Ureter (tissue), 1 donor: ENCODE measurements at places on chromosomes 5 and 9. TPM values are rescaled to one million over a fixed set of nuclear protein-coding genes. Genes with fewer than 3 reads are reported as not detected.
A peak's percentile ranks its signal among the peaks of the same experiment; 100 is the strongest.

DNA sequence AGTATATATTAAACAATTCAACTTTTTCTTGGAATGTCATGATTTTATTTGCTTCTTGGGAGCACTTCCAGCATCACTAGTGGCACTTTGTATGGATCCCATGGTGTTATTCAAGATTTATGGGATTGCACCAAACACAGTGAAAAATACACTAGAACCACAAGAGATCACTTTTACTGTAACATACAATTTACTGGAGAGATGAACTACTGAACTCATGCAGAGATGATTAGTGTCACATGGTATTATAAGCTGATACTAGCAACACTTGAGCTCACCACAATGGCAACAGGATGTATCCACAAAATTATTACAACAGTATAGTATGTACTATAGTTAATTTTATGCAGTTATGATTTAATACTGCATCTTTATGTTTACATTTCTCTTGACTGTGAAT lies 16.3 kb upstream of the SLC36A2 start:
- DNase-seq = no peak

MAP1B gene
- 128 TPM for total RNA-seq

DNA sequence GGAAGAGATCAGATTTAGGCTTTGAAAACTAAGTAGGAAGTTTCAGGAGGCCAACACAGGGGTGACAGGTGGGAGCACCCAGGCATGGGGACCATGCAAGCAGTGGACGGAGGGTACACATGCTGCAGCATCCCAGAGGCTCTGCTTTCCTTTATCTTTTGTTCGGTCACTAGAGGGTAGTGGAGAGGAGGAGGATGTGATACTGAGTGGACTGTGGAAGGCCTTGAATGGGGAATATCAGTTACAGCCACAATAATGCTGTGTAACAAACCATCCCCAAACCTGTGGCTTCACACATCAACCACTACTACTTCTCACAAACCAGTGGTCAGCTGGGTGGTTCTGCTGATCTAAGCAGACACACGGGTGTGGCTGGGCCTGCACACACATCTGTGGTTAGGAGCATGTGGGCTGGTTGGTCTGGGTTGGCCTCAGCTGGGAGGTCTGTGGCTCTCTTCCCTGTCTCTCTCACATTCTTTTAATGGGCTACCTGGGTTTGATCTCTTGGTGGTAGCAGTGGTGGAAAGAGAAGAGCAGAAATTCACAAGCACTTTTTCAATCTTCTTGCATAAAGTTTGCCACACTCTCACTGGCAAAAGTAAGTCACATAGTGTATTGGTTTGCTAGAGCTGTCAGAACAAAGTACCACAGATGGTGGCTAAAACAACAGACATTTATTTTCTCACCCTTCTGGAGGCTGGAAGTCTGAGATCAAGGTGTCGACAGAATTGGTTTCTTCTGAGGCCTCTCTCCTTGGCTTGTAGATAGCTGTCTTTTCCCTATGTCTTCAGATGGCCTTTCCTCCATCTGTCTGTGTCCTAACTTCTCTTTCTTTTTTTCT lies 238.7 kb downstream of the AGTPBP1 start:
- DNase-seq = no peak

DNA sequence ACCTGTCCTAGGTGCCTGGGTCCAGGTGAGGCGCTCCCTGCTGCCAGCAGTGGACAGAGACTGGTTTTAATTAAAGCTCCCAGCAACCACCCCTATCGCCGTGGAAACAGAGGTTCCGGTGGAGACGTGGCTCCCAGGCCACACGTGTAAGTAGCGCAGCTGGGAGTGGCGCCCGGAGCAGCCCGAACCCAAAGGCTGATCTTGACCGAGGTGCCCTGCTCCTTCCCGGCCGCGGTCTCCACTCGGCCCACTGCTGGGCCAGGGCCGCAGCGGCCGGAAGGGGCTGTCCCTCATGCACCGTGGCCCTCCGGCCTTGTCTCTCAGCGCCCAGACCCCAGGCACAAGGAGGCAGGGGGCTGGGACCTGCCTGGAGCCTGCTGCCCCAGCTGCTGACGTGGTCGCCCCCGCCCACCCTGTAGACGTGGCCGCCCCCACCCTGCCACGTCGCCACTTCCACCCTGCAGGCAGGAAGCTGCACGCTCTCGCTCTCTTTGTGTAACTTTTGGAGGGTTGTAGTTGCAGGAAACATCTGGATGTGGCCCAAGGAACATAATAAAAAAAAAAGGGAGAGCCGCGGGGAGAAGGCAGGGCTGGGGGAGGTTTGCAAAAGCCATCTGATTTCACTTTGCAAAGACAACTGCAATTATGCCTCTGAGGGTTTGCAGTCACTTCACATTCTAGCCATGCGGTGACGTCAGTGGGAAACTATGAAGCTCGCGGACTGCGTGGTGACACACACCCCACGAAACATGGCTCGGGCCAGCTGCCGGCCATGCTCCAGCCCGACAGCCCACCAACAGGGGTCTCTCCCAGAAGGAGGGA lies 129.9 kb downstream of the RXRA start:
- peak; percentile 86 for DNase-seq

GRCh38 chr5:140568443-140569063 lies 3.9 kb downstream of the SLC35A4 start:
- no peak for DNase-seq

DNA sequence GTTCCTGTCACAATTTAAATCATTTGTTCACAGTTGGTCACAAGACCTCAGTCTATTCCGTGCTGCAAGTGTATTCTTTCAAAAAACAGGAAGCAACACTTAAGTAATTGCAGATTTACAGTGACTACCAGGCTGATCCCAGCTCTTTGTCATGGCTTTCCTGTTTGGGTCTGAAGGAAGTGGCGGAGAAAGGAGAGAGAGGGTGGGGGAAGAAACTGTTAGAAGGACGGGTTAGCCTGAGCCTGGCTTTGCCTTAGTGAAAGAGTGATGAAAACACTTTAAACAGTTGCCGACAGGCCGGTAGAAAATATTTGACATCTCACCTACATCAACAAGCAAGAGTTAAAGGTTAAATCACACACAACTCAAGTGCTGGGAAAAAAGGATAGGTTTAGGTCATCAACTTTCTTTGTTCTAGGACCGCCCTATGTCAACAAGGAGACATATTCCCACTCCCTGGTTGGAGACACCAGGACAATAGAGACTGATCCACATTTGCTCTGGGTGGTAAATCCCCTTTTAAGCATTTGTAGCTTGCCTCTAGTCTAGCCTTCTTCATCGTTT lies 102.2 kb upstream of the DAB2 start:
- no peak for DNase-seq

DNA sequence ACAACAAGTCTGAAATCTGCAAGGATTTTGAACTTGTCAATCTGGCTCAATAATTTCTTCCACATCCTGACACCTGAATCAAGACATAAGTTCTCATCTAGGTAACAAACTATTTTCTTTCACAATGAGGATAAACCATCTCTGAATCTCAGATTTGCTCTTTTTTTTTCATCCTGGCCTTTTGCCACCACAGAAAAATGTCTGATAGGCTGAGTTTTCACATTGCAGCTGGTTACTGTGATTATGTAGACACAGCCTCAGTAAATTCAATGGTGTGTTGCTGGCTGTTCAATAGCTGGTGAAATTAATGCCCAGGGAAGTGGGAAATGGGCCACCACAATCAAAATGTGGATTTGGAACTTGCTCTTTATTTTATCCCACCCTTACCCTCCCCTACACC lies 2.8 kb upstream of the ADRA1B start:
- no peak for DNase-seq

DNA sequence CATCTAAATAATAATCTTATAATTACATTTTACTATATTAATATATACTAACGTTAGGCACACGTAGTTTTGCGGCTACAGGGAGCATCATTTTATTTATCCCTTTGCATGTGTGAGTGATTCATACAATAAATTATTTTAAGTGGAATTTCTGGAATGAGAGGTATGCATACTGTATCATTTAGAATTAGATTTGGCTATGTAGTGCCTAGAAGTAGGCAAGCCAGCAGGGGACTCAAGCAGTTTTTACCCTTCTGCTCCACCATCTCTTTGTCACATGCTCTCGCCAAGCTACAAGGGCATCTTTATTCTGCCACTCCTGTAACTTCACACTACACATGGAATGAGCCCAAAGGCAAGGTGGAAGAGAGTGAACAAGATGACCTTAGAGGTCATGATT lies 60.8 kb downstream of the MEGF10 start:
- DNase-seq = no peak

GRCh38 chr9:123511326-123512277 lies 155.6 kb downstream of the CRB2 start:
- DNase-seq = no peak

DNA sequence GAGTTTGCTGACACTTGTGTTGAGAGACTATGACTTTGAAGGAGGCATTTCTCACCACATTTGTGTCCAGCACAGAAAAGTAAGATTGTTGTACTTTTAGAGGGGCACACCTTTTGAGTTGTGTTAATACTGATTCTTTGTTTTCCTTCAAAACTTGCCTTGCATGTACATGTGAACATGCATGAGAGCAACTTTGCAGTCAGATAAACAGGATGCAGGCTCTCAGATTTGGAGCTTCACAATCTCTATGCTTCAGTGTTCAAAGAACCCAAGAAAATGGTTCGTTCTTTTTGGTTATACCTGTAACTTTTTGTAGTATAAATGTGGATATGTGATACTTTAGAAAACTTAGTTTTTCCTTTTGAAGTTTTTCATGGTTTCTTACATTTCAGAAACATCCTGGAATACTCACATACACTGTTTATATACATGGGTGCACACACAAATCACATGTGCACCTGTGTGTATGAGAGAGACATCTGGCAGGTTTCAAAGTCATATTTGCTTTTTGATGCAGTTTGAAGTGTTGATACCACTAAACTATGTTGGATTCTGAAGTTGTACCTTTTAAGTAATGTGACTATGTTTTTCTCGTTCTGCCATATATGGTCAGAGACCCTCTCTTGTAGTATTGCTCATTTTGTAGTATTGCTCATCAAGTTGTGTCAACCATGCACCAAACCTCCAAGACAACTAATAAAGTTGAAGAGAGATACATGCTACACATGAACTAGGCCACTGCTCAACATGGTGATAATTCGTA lies 190.7 kb downstream of the CD180 start:
- no peak for DNase-seq

SEMA6A gene
- 37.8 TPM for total RNA-seq

DNA sequence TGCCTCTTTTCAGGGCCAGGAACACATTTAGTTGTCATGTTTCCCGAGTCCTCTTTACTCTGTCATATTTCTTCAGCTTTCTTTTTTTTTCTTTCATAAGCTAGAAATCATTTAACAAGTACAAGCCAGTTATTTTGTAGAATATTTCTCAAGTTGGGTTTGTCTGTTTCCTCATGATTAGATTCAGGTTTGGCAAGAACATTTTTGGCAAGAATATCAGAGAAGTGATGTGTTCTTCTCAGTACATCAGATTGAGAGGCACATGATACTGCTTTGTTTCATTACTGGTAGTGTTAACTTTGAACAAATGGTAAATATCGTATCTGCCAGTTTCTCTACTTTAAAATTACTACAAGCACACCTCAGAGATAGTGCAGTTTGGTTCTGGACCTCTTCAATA lies 45.1 kb downstream of the PCSK5 start:
- no peak for DNase-seq

- DNase-seq = no peak
Measured at GRCh38 chr5:107736638-107737037, 65.9 kb upstream of the EFNA5 start.

GNPDA1 gene
- 60.0 TPM for total RNA-seq

GRCh38 chr5:78566747-78567425 lies 81.7 kb downstream of the LHFPL2 start:
- no peak for DNase-seq

RPS14 gene
- 2,344 TPM for total RNA-seq

DNA sequence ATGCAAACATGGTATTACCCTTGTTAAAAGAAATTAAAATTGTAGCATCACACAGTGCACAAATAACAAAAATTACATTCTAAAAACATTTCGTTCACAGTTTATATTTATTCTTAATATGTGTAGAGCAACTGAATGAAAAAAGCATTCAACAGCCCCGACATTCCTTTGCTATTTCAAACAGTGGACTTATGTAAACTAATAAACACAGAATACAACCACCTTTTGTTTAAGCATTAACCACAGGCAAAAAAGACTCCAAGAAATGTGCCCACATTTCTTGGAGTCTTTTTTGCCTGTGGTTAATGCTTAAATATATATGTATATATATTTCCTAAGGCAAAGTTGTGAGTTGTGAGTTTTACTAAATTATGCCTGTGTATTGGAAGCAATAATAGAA lies 532.5 kb upstream of the DAP start:
- DNase-seq = no peak

DNA sequence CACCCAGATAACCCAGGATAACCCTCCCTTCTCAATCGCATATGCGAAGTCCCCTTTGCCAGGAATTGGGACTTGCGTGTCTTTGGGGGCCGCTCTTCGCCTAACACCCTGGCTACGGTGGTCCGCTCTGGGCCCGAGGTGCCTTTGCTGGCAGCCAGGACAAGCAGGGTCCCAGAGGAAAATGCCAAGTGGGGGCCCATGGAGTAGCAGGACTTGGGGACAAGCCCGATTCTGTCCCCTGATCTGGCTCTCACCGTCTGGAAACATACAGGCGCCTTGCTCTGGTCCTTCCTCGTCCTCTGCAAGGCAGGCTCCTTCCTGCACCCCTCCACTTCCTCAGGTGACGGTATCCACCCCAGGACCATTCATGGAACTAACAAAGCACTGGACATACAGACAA lies 78.1 kb upstream of the UNC5A start:
- no peak for DNase-seq

- DNase-seq = peak; percentile 81
Measured at GRCh38 chr9:130701059-130702022, 7.8 kb downstream of the EXOSC2 start.

GRCh38 chr9:88741335-88741734 lies 206.4 kb downstream of the NXNL2 start:
- DNase-seq = no peak

CNTFR gene
- 9.4 TPM for total RNA-seq

DNA sequence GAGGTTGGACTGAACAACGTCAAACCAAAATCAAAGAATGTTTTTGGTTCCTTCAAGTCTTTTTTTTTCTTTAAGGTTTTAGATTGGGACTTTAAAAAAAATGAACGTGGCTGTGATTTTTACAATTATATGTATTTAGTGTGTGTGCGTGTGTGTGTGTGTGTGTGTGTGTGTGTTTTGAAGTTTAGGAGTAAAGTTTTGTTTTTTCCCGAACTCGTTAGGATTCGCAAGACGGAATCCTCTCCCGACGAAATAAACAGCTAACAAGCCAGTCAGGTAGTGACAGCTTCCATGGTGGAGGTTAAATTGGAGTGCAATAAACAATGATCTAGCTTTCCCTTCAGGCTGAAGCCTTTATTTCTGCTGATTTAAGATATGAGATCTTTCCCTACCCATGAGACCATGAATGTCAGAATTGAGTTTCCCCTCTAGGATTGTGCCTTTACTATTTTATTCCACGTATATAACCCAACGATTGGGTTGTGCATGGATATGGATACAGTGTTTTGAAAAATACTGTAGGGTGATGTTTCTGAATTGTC lies 1.2 kb downstream of the KIAA1958 start:
- DNase-seq = no peak

ANKRD20A1 gene
- total RNA-seq = 4.4 TPM

SHC3 gene
- 4.7 TPM for total RNA-seq

MEF2C gene
- 57.7 TPM for total RNA-seq
